ENCODE measurements at places on chromosomes 7 and 10.

DNA sequence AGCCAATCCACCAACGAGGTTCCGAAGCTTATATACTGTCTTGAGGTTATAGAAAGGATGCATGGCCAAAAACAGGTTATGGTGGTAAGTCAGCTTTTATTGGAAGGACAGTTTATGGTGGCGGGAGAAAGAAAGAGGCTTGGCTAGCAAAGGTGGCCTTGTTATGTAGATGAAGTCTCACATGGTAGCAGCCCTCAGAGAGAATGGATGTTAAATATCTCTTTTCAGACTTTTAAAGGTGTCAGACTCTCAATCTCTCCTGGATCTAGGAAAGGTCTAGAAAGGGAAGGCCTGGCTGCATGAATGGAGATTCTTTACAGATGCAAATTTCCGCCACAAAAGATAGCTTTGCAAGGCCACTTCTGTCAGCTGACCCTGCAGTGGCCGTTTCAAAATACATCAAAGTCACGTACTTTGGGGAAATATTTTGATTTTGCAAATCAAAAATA lies 333.8 kb downstream of the GALNT17 start:
- no peak for DNase-seq

- DNase-seq, result peak; percentile 28
These were observed 106.6 kb downstream of the ACTR3B start for GRCh38 chr7:152866125-152866524.

GRCh38 chr10:120584786-120585185 lies 127.8 kb downstream of the PLPP4 start:
- DNase-seq, result no peak

DNA sequence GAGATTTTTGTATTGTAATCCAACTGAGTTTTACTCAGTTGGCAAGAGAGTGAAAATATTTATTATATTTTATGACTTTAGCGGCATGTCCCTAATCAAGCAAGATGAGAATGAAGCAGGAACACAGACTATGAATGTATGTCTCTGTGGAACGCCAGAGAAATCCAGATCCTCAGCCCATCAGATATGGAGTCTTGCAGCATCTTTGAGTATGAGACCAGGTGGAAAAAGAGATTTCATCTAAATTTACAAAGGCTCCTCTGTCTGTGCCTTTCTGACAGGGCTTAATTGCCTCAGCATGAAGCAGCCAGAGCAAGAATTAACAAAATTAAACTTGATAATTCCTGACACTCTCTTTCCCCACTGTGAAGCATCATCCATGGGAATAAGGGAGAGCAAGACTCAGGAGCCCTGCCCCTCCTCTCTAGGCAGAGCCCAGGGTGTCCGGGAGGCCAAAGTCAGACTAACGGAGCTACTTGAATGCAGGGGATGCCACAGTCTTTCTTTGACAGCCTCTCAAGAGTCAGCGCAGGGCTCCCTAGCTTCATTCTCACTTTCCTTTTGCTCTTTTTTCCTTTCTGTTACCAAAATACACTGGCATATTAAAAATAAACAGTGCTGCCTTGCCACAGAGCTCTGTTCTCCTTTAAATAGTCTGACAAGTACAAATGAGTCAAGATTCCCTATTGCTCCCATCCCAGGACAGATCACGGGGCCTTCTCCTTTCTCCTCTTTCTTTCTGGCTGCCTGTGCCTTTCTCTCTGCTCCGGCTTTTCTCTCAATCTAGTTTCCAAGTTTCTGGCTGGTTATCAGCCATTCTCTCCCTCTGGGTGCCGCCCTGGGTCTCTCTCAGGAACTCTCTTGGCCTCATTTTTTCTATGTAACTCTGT lies 132.2 kb upstream of the INHBA start:
- DNase-seq, result peak; percentile 34

- DNase-seq, result no peak
These were observed 219.1 kb downstream of the EMX2 start for GRCh38 chr10:117761695-117762094.

DNA sequence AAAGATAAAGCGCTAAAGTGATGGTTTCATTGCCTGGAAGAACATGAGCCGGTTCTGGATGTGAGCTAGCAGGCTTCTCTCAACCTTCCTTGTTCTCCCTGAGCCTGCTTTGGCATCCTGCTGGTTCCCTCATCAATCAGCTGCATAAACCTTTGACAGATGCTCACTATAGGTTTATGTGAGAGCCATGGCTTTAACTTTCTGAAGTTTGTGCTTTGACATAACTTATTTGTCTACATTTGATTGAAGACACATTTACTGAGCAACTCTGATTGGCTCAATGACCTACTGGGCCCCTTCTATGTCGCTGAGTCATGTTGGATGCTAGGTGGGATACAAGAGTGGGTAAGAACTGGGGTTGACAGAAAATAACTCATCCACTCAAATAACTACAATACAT lies 192.0 kb downstream of the ADAM12 start:
- no peak for DNase-seq

DNA sequence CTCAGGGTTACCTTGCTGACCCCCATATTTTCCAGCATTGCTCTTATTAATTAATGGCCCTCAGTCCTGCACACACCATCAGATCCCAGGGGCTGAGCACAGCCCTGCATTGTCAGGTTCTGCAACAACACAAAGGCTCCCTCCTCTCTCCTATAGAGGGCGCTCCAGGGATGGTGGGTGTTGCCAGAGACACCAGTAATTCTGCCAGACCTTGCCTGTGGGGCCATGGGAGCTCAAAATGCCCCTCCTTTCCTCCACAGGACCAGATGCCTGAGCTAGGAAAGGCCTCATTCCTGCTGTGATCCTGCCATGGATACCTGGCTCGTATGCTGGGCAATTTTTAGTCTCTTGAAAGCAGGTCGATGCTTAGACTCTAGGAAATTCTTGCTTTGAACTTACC lies 42.8 kb upstream of the PRSS58 start:
- no peak for DNase-seq

DNA sequence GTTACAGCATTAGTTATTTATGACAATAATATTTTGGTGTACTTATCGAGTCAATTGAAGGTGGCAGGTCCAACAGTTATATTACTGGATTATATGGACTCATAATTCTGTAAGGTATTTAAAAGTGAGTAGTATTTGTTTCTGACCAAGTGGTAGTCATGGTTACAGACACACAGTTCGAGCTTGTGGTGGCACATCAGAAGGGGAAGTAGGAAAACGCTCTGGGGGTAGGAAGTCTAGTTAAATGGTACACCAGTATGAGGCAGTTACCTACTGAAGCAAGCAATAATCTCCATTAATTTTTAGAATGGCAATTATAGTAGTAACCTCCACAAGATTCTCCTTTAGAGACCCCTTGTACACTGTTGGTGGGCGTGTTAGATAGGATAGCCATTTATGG lies 541.2 kb downstream of the ETV1 start:
- DNase-seq, result no peak

- no peak for DNase-seq
These were observed 5.5 kb downstream of the MYH16 start for GRCh38 chr7:99278180-99278579.

DNA sequence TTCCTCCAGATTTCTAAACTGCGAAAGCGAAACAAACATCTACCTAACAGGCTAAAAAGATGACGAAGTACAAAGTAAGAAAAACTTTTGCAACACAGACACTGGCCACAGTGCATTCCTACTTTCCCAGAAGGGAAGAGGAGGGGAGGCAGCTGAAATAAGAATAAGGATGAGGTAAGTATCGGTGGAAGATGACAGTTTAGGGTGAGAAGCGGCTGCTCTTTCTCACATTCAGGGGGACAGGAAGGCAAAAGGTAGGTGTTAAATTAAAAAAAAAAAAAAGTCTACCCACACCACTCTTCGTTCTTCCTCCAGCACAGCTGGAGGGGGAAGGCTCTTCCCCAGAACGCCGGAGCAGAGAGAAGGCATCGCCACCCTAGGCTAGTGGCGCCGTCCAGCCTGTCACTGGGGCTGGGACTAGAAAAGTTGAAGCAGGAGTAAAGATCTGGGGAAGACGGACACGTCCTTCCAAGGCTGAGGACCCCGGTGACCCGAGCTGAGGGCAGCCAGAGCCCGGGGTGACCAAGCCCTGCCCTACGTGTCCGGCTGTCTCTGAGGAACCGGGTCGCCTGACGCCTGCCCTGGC lies 846 bp downstream of the DNAJC1 start:
- DNase-seq, result peak; percentile 62

- DNase-seq, result no peak
These were observed 5.4 kb downstream of the TBATA start for GRCh38 chr10:70779511-70780369.

- DNase-seq, result no peak
These were observed 167.5 kb downstream of the RNLS start for GRCh38 chr10:88415533-88416130.

GRCh38 chr7:123218866-123219265 lies 19.1 kb upstream of the SLC13A1 start:
- DNase-seq, result no peak

DNA sequence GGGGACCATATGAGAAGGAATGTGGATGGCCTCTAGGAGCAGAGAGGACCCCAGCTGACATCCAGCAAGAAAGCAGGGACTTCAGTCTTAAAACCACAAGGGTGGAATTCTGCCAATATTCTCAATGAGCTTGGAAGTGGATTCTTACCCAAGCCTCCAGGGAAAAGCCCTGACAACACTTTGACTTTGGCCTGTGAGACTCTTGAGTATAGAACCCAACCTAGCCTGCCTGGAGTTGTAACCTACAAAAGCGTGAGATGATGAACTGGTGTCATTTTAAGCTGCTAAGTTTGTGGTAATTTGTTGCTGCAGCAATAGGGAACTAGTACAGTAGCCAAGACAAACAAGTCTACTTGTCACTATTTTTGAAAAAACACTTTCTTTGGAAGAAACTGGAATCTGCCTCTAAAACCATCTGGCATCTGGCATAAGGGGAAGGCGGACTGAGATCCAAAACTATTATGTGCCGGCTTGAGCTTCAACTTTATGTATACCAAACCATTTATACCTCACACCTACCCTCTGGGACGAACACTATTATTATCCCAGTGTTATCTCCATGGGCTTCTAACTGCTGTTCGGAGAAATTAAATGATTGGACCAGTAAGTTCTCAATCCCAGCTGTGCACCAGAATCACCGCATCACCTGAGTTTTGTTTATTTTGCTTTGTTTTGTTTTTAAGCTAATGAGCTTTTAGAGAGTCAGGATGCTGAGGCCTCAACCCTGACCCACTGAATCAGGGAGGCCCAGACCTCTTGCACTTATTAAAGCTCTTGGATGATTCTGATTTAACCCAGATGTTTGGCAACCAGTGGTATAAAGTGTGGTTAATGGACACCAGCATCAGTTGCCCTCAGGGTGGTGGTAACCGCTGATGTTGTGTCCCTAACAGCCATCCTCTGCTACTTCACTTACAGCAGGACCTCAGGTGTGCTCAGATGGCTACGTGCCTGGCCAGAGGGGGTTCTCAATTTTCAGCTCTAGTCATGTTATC lies 83.0 kb downstream of the C1GALT1 start:
- DNase-seq, result peak; percentile 24

DNA sequence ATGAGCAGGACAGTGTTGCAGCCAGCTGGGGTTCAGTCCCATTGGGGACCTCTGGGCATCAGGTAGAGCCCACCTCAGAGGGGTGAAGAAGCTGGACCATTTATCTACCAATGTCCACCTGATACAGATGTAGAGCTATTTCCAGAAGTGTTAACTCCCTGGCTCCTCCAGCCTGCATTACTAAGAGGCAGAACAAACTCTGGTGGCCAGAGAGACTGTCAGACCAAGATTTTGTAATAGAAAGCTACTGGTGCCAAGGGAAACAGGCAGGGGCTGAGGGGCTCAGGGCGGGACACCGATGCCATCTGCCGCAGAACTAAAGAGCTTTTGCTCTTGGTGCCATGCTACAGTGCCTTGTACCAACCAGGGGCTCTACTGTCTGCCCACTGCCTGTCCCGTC lies 268.2 kb upstream of the HABP2 start:
- no peak for DNase-seq

DNA sequence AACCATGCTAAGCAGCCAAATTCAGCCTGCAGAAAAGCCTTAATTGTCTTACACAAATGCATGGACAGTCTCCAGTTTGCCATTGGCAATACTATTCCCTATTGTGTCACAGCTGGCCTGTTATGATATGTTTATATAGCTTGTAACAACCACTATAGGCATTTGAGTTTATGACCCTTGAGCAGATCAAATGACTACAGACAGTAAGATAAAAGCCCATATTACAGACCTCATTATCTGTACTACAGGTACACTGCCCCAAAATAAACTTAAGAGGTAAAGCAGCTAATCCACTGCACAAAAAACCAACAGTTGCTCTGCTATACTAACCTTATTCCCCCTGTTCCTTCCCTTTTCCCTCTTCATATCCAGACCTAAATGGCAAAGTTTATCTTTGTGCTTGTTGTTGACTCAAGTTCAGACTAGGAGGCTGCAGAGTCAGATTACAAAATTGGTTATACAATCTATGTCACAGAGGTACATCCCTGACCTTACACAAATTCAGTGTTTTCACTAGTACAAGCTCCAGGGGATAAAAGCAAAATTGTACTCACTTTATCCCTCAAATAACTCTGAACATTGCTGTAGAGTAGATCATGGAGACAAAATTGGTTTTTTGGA lies 218.4 kb downstream of the GRM8 start:
- no peak for DNase-seq

- DNase-seq, result no peak
These were observed 27.4 kb upstream of the PRKAG2 start for GRCh38 chr7:151904270-151904669.

GRCh38 chr7:135768064-135768463 lies 19.5 kb upstream of the FAM180A start:
- DNase-seq, result no peak

DNA sequence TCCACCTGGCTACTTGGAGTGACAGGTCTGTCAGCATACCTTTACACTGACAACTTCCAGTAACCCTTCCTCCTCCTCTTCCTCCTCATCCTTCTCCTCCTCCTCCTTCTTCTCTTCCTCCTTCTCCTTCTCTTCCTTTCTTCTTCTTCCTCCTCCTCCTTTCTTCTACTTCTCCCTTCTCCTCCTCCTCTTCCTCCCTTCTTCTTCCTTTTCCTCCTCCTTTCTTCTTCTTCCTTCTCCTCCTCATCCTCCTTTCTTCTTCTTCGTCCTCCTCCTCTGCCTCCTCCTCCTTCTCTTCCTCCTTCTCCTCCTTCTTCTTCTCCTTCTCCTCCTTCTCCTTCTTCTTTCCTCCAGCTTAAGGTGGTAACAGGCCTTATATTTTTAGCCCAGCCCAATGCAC lies 109.3 kb upstream of the PLXDC2 start:
- DNase-seq, result no peak

GRCh38 chr7:140719721-140720120 lies 23.2 kb downstream of the NDUFB2 start:
- peak; percentile 23 for DNase-seq

All from EH (cell line).